ENCODE measurements at places on chromosomes 5 and 9. TPM values are rescaled to one million over a fixed set of nuclear protein-coding genes. Genes with fewer than 3 reads are reported as not detected.

The POMT1 gene
- 13.6 TPM for total RNA-seq

The CNTFR gene
- total RNA-seq = not detected

The SLC25A2 gene
- 0.27 TPM for total RNA-seq

The PCDHA6 gene
- total RNA-seq = 1.2 TPM

The FREM1 gene
- not detected for total RNA-seq

The PCDHA7 gene
- total RNA-seq = 0.95 TPM

The GTF2H2 gene
- 23.2 TPM for total RNA-seq
